ENCODE measurements at places on chromosomes 11 and 22.

DNA sequence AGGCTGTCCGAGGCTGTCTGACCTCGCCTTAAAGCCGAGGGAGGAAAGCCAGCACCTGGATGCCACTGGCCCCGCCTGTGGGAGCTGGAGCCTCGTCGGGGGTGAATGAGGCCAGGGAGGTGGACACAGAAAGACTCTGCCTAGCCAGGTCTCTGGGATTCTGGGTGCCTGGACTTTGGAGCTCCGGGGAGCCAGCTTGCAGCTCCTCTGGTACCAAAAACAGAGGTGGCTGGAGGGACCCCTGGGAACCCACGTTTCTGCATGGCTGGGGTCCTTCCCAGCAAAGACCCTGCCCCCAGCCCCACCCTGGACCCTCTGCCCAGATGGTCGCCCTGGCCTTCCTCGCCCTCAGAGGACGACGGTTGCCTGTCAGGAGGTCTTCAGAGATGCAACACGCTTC, 239.7 kb downstream of the BRD1 start:
- DNase-seq: no peak

DNA sequence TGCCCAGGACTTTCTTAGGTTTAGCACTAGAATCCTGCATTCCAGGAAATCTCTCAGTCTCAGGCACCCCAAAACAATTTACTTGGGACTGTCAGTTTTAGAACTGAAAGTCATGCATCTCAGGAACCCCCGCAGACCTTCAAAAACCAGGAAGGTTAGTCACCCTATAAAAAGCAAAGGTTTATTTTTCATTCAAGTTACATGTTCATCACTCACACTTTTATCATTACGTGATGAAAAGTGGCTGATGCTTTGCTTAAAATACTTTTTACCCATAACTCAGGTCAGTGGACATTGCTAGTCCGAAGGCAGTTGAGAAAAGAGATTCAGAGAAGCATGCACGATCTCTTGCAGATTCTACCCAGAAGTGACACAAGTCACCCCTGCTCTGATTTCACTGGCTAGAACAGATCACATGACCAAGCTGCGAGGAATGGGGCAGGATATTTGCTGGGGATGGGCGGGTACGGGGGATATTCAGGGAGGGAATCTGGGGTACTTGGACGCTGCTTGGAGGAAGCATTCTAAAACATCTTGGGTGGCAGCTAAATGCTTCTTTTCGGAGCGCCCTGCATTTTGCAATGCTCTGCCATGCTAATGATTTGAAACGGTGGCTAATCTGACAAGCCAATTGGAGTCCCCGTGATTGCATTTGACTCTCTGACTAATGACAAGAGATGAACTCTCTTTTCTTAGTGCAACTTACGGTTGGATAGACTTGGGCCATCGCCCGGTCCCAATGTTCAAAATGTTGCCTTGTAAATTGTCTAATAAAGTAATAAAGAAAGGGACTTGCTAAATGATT, 110.2 kb downstream of the MIAT start:
- DNase-seq: no peak

DNA sequence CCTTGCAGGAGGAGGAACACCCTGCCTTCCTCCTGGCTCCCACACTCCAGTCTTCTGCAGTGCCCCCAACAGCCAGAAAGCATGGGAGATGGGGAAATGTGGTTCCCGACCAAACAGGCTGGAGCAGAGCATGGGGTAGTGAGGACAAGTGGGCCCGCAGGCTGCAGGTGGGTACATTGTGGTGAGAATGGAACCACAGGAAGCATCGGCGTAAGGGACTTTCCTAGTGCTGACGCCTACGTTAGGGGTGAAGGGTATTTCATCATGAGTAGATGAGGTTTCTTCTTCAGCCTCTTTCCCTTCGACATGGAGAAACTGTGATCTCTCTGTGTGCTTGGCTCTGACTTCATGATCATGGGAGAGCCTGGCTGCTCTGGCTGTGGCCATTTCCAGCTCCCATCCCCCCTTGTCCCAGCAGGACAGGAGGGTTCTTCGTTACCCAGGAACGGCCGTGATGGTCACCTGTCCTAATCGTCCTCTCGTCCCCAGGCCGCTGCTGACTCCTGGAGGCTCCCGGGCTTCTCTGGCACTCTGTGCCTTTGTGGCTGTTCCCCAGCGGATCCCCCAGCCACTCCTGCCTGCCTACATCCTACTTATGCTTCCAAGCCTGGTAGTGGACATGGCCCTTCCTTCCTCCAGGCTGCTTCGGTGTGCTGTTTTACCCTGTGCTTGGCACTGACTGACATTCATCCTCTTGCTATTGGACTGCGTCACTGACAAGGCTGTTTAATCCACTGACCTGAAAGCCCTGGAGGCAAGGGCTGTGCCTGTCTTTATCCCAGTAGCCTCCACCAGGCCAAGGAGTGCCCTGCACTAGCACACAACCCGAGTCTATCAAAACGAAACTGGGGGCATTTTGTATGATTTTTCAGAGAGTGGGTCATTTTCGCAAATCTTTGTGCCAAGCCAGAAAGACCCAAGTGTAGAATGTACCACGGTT, 65.2 kb upstream of the CECR2 start:
- DNase-seq: peak; percentile 9

DNA sequence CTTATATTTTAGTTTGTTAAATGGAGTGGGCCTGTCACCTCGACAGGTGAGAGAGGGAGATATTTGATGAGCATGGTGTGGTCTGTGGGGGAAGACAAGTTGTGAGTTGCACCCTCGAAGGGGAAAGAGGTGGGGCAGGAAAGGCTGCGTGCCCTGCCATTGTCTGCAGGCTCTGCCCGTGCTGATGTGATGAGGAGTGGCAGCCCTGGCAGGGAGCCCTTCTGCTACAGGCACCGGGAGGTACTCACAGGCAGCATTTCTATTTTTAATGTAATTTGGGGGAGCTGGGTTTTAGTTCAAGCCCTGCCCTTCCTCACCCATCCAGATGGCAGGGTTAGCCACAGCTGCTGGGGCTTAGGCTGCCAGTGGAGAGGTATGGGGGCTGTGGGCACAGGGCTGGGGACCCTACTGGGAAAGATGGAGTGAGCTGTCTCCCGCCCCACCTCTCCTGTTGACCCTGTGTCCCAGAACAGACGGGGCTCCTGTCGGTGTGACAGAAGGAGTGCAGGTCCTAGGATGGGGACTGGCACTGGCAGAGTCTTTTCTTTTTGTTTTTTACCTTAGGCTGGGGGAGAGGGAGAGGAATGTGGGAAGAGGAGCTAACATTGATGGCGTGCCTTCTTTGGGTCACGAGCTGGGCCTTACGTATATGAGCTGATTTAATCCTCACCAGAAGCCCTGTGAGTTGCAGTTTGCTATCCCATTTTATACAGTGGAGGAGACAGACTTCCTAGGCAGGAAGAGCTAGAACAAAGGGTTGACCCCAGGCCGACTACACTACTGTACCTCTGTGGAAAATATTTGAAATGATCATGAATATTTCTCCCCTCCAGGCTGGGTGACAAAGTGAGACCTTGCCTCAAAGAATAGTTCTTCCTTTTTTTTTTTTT, 51.6 kb downstream of the CEP164 start:
- DNase-seq: no peak

- DNase-seq: no peak
Measured at GRCh38 chr11:76107971-76108370, 98.3 kb downstream of the WNT11 start.

GRCh38 chr11:125201525-125202141, 37.1 kb downstream of the PKNOX2 start:
- no peak for DNase-seq

DNA sequence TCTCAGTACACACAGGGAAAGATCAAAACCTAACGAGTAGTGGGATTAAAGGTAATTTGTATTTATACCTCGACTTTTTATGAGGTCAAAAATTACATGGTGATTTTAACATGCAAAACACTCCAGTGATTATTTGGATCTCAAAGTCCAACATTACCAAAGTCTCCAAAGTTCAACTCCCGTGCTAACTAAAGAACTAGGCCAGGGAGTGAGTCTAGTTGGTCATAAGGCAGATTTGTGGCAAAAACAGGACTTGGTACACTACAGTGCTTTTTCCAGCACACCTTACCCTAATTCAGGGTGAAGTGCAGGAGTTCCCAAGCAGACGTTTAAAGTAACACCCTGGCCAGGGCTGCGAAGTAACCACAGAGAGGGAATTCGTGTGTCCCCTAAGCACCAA, 1.1 kb downstream of the PUS3 start:
- DNase-seq: no peak

All from stimulated activated CD8-positive, alpha-beta memory T cell treated with anti-CD3 and anti-CD28 coated beads, Interleukin-15, amount 100 ng/mL, for 4 hours (primary cell).